ENCODE measurements at places on chromosomes 3 and 15. TPM values are rescaled to one million over a fixed set of nuclear protein-coding genes. Genes with fewer than 3 reads are reported as not detected.

DNA sequence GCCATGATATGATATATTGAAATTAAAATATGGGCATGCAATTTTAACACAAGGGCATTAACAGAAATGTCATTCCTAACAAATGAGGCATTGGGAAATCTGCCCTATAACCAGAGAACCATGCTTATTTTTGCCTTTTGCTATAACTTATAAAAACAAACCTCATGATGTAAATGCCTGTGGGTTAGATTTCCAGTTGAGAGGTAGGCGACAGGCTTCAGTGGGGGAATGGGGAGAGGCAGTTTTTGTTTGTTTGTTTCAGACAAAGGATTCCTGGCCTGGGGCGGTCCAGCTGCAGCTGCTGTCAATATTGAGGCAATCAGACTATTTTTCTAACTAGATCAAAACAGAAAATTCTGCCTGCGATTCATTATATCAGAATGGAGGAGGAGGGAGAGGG is 490.4 kb upstream of the CFAP20DC start:
- no peaks in the 10 kb centered on the region for H3K36me3 ChIP-seq
- no peak for DNase-seq
- no peak overlapping the region for H3K27ac ChIP-seq

DNA sequence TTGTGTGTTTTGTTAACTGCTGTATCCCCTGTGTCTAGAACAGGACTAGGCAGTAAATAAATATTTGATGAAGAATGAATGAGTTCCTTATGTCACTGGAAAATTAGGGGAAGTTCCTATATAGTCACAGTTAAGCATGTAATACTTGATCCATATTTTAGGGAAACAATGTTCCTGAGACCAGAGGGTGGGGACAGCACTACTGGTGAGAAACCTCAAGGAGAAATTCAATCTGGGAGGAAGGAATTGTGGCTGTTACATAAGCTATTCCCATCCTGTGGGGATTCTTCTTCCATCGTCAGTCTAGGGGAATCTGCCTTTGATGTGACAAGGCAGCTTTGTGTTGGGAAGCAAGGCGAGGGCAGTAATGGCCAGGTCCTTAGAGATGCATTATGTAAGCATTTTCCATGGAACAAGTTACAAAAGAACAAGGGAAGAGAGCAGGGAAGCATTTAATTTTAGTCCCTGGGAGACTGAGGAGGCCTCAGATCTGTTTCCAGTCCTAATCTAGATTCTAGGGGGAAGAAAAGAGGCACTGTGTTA is 219.3 kb upstream of the TTC14 start:
- H3K27ac ChIP-seq = no peak overlapping the region
- H3K4me3 ChIP-seq = no peak overlapping the region
- H3K27me3 ChIP-seq = no peaks in the 10 kb centered on the region
- DNase-seq = no peak

Gene ATP11B
- 62.5 TPM for total RNA-seq

Gene IGF2BP2
- total RNA-seq = 10.0 TPM

DNA sequence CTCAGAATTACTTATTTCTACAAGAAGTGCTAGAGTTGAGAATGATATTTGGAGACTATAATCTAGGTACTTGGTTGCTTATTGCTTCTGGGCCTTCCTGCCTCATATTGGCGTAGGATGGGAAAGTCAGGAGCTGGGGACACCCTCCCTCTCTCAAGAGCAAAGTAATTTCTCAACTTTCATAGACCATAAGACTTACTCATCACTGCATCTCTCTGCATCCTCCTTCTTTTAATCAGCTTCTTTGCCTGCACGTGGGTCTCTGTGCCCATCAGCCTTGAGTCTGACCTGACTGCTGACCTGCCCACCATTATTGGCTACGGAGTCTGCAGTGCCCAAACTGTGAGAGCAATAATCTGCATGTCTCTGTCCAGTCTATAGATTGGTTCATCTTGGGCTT is 27.3 kb upstream of the XIRP1 start:
- no peaks in the 10 kb centered on the region for H3K27me3 ChIP-seq
- no peaks in the 10 kb centered on the region for H3K36me3 ChIP-seq
- DNase-seq = no peak

Gene HSPBAP1
- total RNA-seq = 18.6 TPM

DNA sequence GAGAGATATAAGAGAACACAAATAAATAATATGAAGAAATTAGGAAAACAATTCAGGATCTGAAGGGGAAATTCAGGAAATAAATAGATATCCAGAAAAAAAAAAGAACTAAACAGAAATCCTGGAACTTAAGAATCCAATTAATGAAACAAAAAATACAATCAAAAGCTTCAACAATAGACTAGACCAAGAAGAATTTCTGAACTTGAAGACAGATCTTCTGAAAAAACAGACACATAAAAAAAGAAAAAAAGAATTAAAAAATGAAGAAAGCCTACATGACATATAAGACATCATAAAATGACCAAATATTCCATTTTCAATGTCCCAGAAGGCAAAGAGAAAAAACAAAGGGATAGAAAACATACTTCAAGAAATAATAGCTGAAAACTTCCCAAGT is 68.3 kb upstream of the IMPG2 start:
- no peaks in the 10 kb centered on the region for H3K4me1 ChIP-seq
- no peak for DNase-seq

Gene TGM5
- not detected for total RNA-seq

Gene ZNF860
- total RNA-seq = 0.65 TPM

DNA sequence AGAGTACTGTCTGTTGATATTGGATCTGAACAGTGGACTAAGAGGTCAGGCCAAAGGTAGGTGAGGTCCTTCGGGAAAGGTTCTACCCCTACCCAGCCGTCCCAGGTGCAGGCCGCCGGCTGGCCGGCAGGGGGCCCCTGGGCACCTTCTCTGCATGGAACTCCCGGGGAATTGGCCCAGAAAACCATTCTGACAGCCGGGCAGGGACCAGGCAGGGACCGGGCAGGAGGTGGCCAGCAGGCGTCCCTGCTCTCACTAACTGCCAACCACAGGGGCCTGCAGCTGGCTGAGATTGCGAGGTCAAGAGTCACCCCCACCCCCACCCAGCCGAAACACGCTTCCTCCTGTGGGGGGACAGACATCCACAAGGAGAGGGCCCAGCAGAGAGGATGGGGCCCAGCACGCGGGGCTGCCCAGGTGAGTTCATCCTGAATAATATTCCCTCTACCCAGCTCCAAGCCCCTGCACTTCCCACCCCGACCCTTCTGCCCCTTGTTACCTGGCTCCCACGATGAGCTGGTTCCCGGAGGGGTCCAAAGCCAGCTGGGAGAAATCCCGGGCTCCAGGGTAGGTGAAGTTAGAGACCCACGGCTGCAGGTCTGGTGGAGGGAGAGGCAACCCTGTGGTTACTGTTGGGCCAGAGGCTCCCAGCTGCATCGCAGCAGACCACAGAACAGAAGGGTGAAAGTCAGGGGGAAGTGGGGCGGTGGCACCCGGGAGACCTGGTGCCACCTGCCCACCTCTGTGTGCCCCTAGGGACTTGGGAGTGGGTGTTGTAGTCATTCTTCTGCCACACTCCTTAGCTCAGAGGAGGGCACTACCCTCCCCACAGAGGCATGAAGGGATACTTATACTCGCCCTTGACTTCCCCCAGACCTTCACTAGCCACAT is 84.4 kb downstream of the SEMA5B start:
- no peaks in the 10 kb centered on the region for H3K27me3 ChIP-seq
- H3K4me3 ChIP-seq = no peak overlapping the region
- H3K36me3 ChIP-seq = no peaks in the 10 kb centered on the region
- H3K27ac ChIP-seq = no peak overlapping the region

- no peaks in the 10 kb centered on the region for H3K27me3 ChIP-seq
- no peak overlapping the region for H3K27ac ChIP-seq
- no peaks in the 10 kb centered on the region for H3K36me3 ChIP-seq
- H3K4me1 ChIP-seq = peaks cover 8% of the 10 kb centered on the region
- DNase-seq = no peak
Measured at GRCh38 chr3:61857297-61857696, 295.9 kb downstream of the PTPRG start.

- no peaks in the 10 kb centered on the region for H3K4me1 ChIP-seq
- no peaks in the 10 kb centered on the region for H3K36me3 ChIP-seq
- no peak overlapping the region for H3K4me3 ChIP-seq
Measured at GRCh38 chr3:193080821-193081365, 160.1 kb upstream of the PLAAT1 start.
